ENCODE measurements at places on chromosomes 3 and 15.

DNA sequence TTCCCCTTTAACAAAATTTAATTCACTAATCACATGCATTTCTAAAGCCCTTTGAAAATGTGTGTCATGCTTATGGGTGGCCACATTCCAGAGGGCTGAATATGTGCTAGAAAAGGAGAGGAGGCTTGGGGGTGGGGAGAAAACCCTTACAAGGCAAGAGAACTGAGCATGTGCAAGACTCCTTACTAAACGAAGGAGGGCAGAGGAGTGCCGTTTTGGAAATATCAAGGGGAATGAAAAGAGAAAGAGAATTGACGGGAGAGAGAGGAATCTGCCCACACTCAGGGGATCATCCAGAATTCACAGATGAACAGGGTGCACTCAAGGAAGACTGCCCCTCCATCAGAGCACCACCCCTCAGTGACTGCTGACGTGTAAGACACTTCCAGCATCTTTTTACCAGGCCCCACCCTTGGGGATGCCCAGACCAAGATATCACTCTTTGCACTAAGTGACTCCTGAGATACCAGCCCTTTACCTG lies 37.9 kb upstream of the TSC22D2 start:
- DNase-seq, result peak; percentile 97

- DNase-seq, result no peak
Observed at GRCh38 chr3:196894557-196895295, 27.0 kb downstream of the SENP5 start.

DNA sequence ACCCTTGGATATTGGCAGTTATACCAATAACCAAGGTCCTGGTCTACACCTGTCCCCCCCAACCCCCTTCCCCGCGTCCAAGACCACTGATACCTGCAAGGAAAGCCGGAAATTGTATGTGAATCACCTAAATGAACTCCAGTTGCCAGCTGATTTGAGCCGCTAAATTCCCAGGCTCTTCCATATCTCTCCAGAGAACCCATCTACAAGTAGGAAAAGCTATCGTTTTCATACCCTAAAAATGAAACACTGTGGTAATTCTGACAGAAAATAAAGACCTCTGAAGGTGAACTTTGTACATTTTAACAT lies 114.2 kb upstream of the ICE2 start:
- no peak for DNase-seq

- no peak for DNase-seq
Observed at GRCh38 chr3:79310016-79310415, 457.8 kb downstream of the ROBO1 start.

GRCh38 chr15:27223179-27223578 lies 252.2 kb downstream of the GABRG3 start:
- DNase-seq, result no peak

DNA sequence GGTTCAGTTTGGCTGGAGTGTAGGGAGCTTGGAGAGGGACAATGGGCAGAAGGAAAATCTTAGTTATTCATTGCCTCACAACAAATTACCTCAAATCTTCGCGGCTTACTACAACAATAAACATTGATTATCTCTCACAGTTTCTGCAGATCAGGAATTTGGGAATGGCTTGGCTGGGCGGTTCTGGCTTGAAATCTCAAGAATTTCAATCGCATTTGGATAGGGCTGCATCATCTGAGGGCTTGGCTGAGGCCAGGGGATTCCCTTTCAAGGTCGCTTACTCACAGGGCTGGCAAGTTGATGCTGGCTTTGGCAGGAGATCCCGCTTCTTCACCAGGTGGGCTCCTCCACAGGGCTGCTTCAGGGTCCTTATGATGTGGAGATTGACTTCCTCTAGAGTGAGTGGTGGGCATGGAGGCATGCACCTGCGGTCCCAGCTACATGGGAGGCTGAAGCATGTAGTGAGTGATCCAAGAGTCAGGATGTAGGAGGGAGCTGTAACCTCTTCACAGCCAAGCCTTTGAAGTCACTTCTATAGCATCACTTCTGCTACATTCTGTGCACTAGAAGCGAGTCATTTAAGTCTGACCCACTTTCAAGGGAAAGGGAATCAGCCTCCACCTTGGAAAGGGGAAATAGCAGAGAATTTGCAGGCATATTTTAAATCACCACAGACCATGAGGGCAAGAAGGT lies 63.1 kb downstream of the CDC25A start:
- DNase-seq, result no peak

GRCh38 chr3:30040126-30040525 lies 566.3 kb upstream of the TGFBR2 start:
- DNase-seq, result no peak

DNA sequence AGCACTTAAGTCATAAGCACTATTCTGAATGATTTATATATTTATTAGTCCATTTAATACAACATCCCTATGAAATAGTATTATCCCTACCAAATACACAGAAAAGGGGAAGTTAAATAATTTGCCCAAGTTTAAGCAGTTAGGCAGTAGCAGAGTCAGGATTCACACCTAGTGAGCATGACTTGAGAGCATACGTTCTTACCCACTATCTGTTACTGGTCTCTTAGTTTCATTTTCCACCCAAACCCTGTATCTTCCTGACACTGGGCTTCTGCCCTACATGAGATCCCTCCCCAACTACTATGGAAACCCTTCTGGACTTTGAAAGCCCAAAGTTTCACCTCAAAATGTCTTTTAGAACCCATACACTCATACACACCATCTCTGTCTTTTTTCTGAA lies 4.4 kb upstream of the ATOSA start:
- no peak for DNase-seq

DNA sequence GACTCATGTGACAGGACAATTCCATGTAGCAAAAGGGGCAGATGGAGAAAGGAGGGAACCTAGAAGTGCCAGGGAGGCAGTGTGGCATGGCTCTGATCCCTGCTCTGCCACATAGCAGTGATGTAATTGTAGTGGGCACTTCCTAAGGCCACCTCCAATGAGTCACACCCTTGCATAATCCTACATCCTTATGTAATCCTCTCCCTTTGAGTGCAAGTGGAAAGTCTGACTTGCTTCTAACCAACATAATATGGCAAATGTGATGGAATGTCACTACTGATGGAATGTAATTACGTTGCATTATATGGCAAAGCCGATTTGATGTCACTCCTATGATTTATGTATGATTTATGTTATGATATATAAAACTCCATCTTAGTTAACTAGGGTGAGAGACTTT lies 72.9 kb upstream of the ATP2C1 start:
- no peak for DNase-seq

- no peak for DNase-seq
Observed at GRCh38 chr15:71752128-71752527, 58.2 kb upstream of the NR2E3 start.

- no peak for DNase-seq
Observed at GRCh38 chr3:129106866-129107565, 14.6 kb downstream of the RAB43 start.

DNA sequence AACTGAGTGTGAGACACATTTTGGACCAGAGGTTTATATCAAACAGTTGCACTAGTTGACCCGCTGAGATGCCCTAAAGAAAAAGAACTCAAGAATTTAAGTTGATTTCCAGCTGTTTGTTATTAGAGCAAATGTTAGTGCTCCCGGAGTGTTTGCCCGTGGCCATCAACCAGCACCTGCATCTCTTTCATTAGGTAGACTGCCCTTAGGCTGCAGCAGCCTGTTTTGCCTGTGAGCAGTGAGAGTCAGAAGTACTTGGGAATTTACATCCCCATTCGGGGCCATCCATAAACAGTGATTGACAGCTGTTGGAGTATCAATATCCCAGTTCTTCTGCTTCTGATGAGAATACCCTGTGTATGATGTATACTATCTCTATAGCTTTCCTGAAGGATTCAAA lies 492.6 kb downstream of the RBMS3 start:
- DNase-seq, result no peak

DNA sequence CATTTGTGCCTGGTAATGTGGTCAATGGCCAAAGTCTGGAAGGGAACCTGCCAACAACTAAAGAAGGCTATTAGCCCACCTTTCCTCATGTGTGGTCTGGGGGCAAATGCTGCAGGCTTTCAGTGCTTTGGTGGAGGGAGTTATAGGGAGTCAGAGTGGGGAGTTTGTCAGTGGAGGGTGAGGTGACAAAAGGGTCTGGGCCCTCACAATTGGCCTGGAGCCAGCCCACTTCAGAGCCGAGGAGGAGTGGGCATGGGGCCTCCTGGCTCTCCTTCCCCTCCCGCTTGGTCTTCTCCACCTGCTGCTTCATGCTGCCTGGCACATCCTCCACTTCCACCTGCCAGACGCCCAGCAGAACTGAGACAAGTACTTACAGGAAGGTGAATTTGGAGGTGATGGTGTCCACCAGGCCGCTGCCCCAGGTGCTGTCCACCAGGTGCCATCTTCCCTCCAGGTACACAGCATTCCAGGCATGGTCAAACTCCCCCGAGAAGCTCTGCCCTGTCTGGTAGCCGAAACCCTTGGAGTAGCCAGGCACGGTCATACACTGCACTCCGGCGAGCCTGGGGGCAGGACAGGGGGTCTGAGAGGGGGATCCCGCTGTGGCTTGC lies 40.9 kb downstream of the KY start:
- no peak for DNase-seq

GRCh38 chr15:68599560-68600071 lies 20.8 kb downstream of the CORO2B start:
- no peak for DNase-seq

GRCh38 chr3:128188956-128189355 lies 35.7 kb downstream of the EEFSEC start:
- DNase-seq, result no peak

DNA sequence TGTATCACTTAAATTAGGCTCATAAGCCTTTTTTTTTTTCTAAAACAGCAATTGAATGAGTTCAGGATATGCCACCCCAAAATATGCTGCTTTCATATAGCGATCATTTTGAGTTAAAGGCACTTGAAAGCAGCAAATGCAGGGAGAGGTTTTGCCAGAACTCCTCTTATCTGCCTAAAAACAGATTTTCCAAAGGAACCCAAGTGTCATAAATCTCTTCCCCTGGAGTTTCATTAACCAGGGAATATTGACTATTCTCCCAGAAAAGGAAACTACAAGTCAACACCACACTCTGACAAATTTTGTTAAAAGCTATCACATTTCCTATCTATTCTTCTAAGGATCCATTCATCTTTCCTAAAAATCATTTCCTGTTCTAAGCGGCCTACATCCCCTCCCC lies 11.3 kb downstream of the DNAAF4 start:
- no peak for DNase-seq

GRCh38 chr3:158532099-158532734 lies 38.8 kb upstream of the MLF1 start:
- peak; percentile 39 for DNase-seq

DNA sequence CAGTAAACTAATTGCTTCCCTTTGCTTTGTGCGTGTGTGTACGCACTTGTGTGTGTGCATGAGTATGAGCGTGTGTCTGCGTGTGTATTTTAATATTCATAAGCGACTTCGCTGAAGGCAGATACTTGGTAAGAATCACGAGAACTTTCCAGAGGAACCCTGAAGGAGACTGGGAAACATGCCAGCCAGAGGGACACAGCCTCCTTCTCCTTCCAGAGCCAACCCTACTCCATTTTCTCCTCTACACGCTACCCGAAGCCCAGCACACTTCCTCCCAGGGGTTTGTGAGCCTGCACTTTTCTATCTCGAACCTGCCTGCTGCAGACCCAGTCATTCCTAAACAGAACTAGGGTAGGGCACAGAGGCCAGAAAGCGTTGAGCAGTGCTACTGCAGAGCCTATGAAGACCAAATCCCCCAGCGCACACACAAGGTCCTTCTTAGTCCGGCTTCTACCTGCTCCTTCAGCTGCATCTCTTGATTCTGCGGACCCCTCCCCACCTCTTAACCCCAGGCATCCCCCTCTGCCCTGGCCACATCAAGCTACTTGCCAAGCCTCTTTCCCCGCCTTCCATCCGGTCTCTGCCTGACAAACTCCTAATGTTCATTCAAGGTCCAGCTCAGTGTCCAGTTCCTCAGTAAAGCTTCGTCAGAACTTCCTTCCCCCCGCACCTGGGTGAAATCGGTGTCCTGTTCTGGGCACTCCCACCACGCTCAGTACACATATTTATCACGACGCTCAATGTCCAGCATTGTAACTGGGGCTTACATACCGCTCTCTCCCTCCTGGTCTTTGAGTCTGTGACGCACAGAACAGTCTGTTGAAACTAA lies 191.8 kb downstream of the FAM43A start:
- no peak for DNase-seq

DNA sequence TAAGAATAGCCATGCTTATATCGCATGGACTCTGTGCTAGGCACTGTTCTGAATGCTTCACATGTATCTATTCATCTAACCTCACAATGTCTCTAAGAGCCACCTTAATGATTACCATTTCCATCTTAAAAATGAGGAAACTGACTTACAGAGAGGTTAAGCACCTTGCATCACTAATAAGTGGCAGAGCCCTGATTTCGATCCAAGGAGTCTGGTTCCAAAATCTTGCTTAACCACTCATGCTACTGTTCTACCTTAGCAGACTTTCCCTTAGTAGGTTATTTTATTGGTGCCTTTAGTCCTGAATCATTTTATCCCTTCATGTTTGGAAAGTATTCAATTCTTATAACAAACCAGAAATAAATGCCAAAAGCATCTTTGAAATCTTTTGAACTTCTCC lies 89.2 kb upstream of the DCBLD2 start:
- DNase-seq, result no peak

DNA sequence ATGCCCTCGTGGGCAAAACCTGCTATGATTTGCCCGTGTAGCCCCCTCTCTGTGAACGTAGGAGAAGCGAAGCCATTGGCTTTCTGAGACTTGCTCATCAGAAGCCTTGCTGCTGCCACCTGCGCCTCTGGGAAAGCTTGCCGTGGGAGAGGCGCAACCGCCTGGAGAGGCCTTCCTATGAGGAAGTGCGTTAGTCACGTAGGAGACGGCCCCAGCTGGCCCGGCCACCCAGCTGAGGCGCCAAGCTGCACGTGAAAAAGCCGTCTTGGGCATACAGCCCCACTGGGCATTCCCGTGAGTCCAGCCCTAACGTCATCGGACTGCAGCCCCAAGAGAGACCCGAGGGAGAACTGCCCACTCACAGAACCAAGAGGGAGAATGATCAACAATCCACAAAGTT lies 49.1 kb upstream of the TJP1 start:
- DNase-seq, result no peak

GRCh38 chr3:177554895-177555759 lies 357.8 kb upstream of the TBL1XR1 start:
- DNase-seq, result no peak

Data from fibroblast of skin of left quadriceps (primary cell).